ENCODE measurements at places on chromosomes 6 and 20. TPM values are rescaled to one million over a fixed set of nuclear protein-coding genes. Genes with fewer than 3 reads are reported as not detected.

DNA sequence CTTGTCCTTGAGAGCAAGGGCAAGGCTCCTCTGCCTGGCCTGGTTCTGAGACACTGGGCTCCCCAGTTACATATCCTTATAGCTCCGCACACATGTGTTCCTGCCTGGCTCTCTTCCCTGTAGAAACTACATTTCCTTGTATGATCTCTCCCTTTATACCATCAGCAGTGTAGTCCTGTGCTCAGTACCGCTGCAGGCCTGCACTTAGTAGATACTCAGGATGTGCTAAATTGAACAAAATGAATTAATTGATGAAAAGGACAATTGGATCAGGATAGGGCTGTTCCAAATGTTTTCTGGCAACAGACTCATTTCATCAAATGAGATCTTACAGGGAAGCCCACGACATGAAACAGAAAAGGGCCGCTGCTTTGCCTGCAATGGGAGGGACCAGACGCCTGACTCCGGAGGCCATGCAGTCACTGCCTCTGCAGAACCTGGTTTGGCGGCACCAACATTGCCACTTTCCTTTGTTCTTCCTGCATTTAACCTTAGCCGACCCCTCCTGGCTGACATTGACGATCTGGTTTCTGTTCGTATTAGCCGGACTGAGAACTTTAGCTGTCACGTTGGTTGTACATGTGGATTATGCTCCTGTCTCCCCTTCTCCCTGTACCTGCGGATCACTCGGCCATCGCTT is 53.3 kb downstream of the CHMP4B start:
- DNase-seq = no peak

GRCh38 chr6:74269600-74269858 is 573.5 kb downstream of the CD109 start:
- no peak for DNase-seq

- no peak for DNase-seq
These were observed 54.3 kb upstream of the GPR31 start for GRCh38 chr6:167211881-167212712.

DNA sequence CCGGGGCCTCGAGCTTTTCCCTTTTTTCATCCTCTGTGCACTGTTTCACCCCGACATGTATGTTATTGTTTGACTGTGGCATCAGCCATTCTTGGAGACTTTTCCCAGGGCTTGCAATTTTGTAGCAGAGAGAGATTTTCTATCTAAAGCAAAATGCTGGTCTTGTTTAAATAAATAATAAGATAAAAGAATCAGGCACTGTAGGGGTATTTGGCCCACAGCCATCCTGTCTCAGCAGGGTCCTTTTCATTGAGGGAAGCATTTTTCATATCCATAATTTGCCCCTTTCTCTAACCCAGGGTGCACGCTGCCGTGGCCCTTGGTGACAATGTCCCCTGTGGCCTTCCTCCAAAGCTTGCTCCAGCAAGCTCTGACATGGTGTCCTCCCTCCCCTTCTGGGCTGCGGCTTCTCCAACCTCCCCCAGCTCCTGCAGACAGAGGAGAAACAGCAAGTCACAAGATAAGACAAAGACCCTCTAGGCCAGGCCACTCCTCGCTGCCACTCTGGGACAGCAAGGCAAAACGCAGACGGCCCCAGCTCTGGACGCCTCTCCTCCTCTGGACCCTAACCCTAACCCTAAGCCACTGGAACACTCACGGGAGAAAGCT is 117.6 kb downstream of the MYLK4 start:
- DNase-seq = no peak

The PTGIS gene
- 8.1 TPM for polyA plus RNA-seq

GRCh38 chr6:155395339-155395738 is 60.3 kb downstream of the NOX3 start:
- no peak for DNase-seq

DNA sequence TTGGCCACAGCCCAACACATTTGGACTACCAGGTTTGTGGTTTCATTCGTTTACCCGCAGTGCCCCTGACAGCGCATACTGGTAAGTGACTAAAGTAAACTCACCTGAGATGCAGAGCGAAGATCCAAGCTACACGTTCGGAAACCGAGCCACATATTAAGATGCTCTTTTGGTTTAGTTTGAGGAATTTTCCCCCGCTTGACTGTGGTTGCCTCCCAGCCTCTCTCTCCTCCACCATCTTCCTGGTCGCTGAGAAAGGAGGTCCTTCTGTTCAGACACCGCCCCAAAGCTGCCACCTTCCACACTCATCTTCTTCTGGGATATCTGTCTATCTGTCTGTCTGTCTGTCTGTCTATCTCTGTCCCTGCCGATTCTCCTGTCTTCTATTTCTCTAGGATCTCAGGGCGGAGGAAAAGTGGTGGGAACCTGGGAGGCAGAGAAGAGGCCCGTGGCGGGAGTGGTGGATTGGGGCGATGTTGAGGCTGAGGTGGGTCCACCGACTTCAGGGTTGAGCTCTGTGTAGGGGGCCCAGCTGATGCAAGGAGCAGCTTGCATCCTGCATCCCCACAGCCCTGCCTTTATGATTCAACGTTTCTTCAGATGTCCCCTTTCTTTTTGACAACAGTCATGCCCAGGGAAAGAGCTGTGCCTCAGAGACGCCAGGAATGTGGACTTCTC is 196.9 kb upstream of the ZNF184 start:
- DNase-seq = no peak

The COL9A1 gene
- not detected for polyA plus RNA-seq

The POFUT1 gene
- polyA plus RNA-seq = 43.6 TPM

GRCh38 chr6:136546331-136546730 is 3.9 kb downstream of the MAP7 start:
- no peak for DNase-seq

GRCh38 chr6:160831739-160832138 is 129.7 kb downstream of the PLG start:
- no peak for DNase-seq

The WFDC9 gene
- not detected for polyA plus RNA-seq

GRCh38 chr6:43274916-43275597 is 23.0 kb upstream of the SLC22A7 start:
- no peak for DNase-seq

The SLC25A27 gene
- 0.25 TPM for polyA plus RNA-seq

GRCh38 chr6:17785094-17785787 is 78.5 kb upstream of the NUP153 start:
- no peak for DNase-seq

The TRDN gene
- polyA plus RNA-seq = not detected

- no peak for DNase-seq
These were observed 23.8 kb downstream of the NRSN1 start for GRCh38 chr6:24149836-24150235.

- DNase-seq = peak; percentile 46
These were observed 63.0 kb downstream of the PTPN1 start for GRCh38 chr20:50572938-50573777.

- DNase-seq = no peak
These were observed 299.8 kb downstream of the BTBD9 start for GRCh38 chr6:38339914-38340313.

- no peak for DNase-seq
These were observed 122.6 kb downstream of the OPRM1 start for GRCh38 chr6:154161689-154162088.

GRCh38 chr6:15026832-15027231 is 219.0 kb upstream of the JARID2 start:
- DNase-seq = peak; percentile 7

GRCh38 chr20:57881466-57882385 is 171.9 kb upstream of the PMEPA1 start:
- DNase-seq = no peak

The PI16 gene
- polyA plus RNA-seq = 0.05 TPM

DNA sequence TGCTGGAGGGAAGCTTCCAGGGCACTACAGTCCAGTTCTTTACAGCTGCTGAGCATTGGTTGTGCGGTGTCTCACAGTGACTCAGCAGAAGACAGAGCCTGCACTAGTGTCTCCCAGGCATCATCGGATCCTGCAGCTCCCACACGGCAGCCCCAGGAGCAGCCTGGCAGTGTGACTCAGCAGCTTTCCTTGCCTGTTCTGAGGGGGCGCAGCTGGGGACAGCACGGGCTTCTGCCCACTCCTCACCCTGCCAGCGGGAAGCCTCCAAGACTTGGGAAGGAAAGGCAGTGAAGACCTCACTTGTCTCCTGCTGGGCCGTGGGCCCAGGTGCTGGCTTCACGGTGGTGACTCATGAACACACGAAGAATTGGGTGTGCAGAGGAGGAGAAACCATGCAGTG is 165.4 kb downstream of the SYNDIG1 start:
- peak; percentile 79 for DNase-seq

- DNase-seq = no peak
These were observed 39.8 kb downstream of the ADTRP start for GRCh38 chr6:11738661-11739375.

- no peak for DNase-seq
These were observed 4.7 kb upstream of the SCUBE3 start for GRCh38 chr6:35209081-35209480.

The ZSCAN9 gene
- 18.2 TPM for polyA plus RNA-seq

The BMP6 gene
- 0.69 TPM for polyA plus RNA-seq

GRCh38 chr6:1382883-1383728 is 6.3 kb upstream of the FOXF2 start:
- no peak for DNase-seq

The GPRC6A gene
- polyA plus RNA-seq = not detected

The PPP1R16B gene
- not detected for polyA plus RNA-seq

DNA sequence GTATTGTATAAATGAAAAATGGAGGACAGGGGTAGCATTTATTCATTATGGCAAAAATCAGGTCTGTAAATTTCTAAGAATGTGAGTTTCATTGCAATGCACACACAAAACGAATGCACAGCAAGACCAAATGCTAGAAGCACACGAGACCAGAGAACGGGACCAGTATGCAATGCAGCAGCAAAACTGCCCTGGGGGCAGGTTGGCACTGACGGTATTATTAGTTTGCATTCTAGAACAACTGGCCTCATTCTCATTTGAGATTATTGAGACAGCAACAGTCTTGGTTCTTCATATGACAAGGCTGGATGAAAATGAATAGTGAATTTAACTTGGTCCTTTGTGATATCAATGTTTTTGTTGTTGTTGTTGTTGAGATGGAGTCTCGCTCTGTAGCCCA is 9.0 kb upstream of the MTRES1 start:
- DNase-seq = no peak

DNA sequence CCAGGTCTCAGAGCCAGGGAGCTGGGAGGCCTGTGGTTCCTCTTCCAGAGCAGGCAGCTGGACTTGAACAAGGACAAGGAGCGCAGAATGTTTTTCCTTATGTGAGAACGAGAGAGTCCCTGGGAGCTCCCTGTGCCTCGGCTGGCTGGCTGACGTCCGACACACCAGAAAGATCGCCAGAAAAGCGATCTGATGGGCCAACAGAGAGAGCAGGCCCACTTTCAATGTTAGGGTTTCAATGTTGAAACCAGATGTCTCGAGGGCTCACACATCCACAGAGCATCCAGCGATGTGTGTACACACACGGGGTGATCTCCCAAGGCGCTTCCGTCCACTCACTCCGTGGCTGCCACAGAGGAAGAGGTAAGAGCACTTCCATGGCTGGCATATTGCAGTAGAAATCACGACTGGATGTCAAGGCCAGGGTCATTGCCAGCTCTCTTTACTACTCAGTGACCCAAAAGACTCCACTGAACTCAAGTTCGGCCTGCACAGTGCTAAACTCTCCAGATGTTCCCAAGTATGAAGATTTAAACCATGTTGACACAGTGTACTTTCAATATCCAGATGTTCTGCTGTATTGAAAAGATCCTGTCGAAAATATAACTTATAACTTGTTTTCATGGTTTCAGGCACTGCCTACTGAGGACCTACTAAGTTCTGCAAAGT is 70.8 kb upstream of the FOXC1 start:
- no peak for DNase-seq

Measured in AG04450 (cell line).